ENCODE measurements at places on chromosomes 12 and 14.

DNA sequence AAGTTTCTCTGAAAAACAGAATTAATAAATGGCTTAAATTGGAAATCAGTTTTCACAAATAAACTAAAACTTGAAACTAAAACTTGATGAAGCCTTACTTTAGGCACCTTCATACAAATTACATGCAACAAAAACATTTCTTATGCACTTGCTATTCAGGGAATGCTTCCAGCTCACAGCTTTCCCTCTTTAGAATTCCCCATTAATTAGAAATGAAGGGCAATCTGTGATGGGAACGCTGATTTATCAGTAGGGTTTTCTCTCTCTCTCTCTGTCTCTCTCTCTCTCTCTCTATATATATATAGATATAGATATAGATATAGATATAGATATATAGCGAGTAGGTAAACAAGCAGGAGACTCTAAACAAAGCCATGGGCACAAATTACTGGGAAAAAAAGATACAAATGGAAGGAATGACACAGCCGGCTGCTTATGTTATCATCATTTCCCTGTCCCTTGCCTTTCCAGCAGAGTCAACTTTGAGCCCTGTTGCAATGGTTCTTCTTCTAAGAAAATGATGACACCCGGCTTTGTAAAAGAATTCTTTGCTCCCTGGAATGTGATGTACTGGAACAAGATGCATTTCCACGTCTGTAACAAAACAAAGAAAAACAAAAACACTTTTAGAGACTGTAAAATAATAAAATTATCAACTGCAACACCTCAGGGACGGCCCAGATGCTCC is 1121.6 kb upstream of the TMEM132C start:
- DNase-seq = no peak

DNA sequence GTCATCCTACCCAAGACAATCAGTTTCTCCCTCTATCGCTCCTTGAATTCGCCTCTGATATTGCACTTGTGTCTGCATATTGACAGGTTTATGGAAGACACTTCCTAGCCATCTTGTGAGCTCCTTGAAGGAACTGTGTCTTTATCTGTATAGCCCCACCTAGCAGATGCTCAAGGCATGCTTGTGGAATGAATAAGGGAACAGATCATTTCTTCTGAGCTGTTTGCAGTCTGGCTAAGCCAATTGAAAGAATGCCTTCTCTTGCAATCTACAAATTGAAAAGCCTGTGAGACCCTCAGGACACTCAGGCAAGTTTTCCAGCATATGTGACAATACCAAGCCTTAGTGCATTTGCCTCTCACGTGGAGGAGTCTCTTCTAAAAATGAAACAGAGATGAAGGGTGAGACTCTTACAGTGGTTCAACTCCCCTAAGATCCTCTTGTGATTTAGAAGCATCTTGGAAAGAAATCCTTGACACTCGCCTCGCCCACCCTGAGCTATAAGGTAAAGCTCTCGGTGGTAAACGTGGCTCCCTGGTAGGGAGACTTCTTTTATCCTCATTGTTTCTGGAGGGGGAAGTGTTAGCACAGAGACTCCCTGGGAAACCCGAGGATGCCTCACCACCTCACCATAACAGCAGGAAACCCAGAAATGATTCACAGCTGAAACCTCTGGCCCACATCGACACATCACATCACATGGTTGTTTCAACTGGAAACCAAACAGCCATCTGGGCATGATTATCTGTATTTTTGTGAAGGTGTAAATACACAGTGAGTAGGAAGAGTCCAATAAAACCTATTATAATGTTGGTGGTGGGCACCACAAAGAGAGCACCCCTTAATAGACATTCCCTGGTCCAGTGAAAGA is 112.3 kb upstream of the BCL2L14 start:
- peak; percentile 92 for DNase-seq

GRCh38 chr12:110935588-110935987 is 15.2 kb upstream of the MYL2 start:
- no peak for DNase-seq

DNA sequence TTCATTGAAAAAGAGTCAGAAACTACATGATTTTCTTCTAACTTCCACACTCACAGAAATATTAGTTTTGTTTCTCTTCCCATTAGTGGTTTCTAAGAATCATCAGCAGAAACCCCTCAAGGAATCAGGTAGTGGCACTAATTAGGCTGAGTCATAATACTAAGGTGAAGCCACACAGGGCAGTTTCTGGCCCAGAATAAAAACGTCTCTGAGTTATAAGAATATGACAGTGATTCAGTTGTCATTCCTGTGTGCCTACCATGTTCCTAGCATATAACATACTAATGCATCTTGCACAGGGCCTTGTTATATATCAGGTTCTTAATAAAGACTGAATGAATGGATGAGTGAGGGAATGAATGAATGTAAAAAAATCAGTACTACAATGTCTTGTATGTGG is 206.0 kb upstream of the PLEKHG7 start:
- DNase-seq = no peak

DNA sequence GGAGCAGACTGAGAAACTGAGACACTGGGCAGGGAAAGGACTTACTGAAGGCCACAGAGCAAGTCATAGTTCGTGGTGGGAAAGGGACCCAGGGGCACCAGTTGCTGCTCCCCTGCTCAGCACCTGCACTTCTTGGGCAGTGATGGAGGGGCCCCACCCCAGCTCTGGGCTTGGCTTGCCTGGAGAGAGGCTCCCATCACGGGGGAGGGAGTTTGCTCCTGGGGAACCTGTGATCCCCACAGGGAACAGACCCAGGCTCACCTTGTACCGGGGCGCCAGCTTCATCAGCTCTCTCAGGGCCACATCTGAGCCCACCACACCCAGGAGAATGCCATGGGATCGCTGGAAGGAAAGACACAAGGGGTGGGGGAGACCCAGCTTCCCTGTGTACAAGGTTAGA is 39.8 kb downstream of the CACNA2D4 start:
- DNase-seq = no peak

All from HFFc6 (cell line).